Erythroblast (primary cell): ENCODE measurements at places on chromosomes 6 and 20.

- no peak for DNase-seq
Observed at GRCh38 chr20:38308047-38308438, 4.1 kb downstream of the BPI start.

GRCh38 chr6:130933712-130934200, 106.5 kb downstream of the SMLR1 start:
- no peak for DNase-seq

GRCh38 chr6:43293698-43294097, 4.4 kb upstream of the SLC22A7 start:
- no peak for DNase-seq

DNA sequence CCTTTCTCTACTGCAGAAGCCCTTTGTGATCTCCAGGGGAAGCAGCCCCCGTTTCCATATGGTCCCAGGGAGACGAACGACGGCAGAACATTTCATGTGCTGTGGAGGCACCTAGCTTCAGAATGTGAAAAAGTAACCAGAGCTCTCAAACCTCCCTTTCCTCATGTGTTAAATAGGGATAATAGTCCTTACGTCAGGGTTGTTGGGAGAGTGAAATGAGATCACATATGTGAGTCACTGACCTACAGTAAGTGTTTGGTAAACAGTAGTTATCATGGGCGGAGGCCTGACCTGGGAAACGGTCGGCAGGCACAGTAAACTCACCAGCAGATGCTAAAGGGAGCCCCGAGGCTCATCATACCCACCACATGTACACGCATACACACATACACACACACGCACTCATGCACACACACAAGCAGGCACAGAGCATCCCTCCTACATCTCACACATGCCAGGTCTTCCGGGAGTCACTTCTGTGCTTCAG, 89.7 kb downstream of the LY86 start:
- DNase-seq, result peak; percentile 69
